MCF 10A (cell line): ENCODE measurements at places on chromosomes 6 and 20.

- DNase-seq, result no peak
Observed at GRCh38 chr6:12973386-12973785, 256.8 kb downstream of the PHACTR1 start.

DNA sequence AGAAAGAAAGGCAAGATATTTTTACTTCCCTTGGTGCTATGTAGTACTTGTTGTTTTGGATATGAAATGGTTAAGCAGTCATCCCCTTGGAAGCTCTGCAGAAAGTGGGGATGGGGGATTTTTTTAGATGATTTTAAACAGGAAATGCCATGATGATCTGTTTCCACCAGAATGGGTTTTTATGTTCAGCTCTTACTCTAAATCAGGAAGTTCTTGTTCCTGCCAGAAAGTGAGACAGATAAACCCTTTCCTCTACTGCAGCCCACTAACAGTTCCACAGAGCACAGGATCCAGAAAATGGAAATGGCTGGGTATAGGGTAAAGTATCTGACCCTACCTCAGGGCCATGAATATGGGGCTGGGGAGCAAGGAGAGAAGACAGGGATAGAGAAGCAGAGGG is 32.1 kb upstream of the PPP1R3G start:
- no peak for DNase-seq

GRCh38 chr20:49349694-49350252 is 71.9 kb upstream of the ZNFX1 start:
- peak; percentile 33 for DNase-seq

DNA sequence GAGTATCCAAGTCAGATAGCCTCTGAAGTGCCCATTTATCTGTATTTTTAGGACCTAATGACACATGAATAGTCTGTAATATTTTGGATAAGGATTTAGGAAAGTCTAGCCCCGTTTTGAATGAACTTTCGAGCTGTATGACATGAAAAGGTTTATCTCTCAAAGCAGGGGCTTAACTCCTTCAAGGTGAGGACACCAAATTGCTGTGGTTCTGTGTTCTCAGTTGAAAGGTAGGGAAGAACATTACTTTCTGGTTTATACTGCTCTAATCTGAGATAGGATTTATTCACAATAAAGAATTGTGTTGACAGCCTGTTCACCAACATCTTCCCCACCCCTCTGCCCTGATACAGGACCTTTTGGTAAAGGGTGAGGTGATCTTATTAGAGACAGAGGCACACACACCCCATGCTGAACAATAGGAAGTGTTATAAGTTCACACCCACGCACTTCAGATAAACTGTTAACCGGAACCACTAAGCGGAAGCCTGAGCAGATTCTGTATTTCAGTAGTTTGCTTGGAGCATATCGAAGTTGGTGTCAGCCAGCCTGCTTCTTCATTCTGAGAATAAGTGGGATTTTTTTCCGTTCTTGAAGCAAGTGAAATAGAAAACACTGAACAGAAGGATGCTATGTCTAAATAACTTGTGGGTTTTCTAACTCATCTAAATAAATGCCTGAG is 223.3 kb downstream of the TMEM242 start:
- DNase-seq, result no peak

DNA sequence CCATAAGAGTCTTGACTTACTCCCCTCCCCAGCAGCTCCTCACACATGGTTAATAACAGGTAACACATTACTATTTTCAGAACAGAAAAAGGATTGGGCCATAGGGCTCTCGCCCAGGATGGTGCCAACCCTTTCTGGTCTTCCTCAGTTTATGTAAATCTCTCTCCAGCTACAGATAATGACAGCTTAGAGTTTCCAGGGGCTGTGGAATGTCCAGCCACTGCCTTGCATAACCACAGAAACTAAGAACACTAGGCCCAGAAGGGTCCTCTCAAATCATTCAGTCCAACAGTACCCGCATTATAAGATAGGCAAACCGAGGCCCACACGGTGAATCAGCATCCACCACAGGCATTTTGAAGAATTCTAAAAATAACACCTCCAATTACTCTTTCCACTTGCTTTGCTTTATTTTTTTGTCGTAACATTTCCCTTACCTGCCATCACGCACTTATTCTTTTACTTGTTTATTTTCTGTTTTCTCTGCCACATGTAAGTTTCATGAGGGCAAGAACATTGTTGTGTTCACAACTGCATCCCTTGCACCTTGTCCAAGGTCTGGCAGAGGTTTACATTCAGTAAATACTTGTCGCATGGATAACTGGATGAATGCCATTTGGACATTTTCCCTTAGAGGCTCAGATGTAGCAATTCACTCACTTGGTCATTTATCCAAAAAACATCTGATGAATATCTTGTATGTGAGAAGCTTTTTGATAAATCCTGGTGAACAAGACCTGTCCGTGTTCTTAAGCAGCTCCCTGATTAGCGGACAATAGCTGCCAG is 6.4 kb upstream of the SDC4 start:
- no peak for DNase-seq

GRCh38 chr20:63837479-63837878 is 6.4 kb upstream of the ZBTB46 start:
- DNase-seq, result no peak

DNA sequence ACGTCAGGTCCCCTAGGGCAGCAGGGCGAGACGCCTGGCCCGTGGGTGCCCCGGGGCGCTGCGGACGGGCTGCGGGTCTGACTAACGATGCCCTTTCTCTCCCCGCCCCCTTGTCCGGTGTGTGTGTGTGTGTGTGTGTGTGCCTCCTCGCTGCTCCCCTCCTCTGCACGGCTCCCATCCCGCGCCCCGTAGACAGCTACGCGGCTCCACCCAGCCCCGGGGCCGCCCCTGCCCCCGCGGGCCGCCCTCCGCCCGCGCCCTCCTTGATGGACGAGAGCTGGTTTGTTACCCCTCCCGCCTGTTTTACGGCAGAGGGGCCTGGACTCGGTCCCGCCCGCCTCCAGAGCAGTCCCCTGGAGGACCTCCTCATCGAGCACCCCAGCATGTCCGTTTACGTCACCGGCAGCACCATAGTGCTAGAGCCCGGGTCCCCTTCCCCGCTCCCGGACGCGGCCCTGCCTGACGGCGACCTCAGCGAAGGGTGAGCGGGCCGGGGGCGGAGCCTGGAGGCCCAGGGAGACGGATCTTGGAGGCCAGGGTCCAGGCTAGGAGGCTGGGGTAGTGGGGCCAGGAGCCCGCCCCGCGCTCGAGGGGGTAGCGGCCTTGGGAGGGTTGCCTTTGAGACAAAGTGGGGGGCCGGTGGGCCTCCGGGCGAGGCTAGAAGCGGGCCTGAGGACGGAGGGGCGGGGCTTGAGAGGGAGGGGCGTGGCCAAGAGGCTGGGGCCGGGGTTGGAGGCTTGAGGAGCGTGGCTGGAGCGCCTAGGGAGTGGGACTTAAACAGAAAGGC is 5.1 kb downstream of the TP53INP2 start:
- DNase-seq, result peak; percentile 75

DNA sequence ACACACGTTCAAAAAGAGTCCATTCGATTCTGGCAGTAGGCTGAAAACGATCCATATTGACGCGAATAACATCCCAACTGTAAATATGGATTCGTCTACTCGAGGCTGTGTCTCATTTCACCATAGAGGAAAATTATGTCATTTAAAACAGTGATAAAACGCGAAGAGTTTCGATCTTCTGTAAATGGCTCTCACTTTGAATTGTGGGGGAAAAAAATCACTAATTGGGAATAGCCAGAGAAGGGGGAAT is 845 bp upstream of the MARCKS start:
- no peak for DNase-seq

- DNase-seq, result no peak
Observed at GRCh38 chr6:124955108-124955856, 7.0 kb upstream of the RNF217 start.

- DNase-seq, result peak; percentile 10
Observed at GRCh38 chr20:45433316-45433715, 17.4 kb downstream of the PIGT start.

DNA sequence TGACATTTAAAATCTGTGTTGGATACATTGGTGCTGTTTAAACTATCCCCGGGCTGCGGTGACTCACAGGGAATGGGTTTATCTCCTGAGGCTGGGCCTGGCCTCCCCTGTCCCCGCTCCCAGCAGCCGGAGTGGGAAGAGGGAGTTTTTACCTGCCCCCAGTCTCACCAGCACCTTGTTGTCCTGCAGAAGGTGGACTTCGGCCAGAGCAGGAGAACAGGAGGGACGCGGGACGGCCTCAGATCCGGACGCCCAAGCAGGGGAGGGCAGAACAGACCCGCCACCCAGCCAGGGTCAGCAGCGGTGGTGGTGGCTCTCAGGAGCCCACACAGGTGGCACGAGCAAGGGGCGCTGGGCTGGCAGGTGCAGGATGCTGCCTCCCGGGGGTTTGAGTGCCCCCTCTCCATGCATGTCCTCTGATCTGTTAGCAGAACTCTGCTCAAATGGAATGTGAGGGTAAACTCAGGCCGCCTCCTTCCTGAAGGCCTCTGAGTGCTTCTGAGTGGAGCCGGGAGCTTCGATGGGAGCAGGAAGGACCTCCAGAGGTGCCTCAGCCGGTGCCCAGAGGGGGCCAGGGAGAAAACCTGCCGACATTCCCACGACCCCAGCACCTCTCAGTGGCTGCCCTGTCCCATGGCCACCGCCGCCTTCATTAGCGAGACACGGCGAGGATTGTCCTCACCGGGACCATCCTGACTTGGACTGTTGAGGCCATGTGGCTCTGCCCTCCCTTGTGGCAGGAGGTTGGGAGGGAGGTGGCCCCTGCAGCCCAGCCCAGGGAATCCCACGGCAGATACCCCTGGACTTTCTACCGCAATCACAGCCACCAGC is 43.4 kb upstream of the MRGBP start:
- no peak for DNase-seq

- DNase-seq, result no peak
Observed at GRCh38 chr20:46230106-46230491, 78.2 kb downstream of the CDH22 start.

DNA sequence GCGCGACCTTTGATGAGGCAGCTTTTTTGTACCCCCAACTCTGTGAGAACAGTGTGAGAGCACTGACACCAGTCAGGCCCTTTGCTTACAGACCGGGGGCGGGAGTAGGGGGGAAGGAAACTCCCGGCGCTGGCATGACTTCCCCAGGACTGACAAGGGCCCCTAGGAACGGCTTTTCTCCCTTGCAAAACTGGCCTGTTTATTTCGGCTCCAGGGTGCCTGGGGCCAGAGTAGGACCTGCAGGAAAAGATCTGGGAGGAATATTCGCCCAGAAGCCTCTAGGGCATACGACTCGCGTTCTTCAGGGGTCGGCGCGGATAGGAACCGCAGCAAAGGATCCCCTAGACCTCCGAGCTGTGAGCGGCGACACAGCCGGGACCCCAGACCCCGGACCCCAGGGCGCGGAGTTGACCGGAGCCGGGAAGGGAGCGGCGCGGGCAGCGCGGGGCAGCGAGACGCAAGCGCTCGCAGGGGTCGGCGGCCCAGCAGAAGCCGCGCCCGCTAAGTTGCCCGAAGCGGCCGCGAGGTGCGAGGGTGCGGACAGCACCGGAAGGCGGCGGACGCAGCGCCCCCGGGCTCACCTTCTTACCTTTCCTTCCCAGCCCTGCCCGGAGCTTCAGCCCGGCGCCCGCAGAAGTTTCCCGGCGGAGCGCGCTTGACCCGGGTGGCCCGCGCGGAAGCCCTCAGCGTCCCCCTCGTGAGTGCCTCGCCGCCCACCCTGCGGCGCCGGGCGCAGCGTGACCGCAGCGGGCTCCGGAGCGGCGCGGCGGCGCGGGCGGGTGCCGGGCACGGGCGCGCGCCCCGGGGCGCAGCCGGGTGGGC is at the start of gene POPDC3:
POPDC3 (minus strand) TSS at position 771 of the 822 bp plus-strand sequence. CDS start 18,105 bp downstream, outside the sequence.
- peak; percentile 56 for DNase-seq

DNA sequence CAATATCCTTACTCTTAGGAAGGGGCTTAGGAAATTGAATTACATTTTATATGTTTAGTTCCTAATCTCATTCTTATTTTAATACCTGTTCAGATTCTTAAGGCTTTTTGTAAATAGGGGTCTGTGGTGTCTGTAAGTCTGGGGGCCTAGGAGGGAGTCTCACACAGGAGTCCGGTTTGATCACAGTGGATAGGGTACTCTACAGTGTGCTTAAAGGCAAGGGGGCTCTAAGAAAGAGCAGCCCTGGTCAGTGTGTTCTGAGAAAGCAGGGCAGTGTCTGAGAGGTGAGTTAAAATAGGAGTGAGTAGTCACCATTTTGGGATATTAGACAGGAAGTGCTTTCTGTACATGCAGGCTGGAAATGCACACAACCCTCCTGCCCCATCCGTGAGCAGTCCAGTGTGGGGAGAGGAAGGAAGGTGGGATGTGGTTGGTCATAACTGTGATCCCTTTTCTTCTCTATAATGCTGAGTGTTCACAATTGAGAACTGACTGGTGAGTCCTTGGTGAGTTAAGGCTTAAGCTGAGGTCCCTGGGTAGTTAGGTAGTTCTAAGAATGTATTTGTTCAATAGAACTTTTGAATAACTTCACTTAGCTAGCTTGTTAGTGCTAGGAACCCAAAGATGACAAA is 50.0 kb downstream of the CDKAL1 start:
- DNase-seq, result no peak

DNA sequence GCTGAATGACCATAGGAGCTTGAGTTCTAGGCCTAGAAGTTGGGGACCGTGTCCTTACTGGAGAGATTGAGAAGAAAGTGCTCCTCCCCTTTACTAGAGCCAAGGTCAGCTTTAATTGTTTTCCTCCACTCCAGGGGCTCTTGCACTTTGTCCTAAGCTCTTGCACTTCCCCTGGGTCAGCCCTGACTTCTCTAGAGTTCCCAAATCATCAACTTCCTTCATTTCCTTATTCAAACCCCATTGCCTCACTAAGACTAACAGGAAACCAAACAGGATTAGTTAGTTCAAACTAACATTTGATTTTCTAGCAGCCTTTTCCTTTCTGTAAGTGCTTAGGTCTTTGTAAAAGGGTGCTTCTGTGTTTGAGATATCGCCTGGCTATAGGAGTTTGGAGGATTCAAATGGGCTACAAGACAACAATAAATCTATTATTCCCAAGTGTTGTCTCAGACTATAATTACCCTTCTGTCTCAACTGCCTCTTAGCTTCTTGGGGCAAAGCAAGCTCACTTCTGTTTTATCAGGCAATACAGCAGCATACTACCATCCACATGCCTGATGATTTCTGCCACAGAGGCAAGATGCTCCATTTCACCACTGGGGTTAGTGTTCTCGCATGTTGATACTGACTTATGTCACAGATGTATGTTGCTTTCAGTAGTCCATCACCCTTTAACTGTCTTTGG is 12.8 kb upstream of the DTNBP1 start:
- no peak for DNase-seq

GRCh38 chr6:25232479-25232878 is 46.7 kb upstream of the CARMIL1 start:
- DNase-seq, result no peak

DNA sequence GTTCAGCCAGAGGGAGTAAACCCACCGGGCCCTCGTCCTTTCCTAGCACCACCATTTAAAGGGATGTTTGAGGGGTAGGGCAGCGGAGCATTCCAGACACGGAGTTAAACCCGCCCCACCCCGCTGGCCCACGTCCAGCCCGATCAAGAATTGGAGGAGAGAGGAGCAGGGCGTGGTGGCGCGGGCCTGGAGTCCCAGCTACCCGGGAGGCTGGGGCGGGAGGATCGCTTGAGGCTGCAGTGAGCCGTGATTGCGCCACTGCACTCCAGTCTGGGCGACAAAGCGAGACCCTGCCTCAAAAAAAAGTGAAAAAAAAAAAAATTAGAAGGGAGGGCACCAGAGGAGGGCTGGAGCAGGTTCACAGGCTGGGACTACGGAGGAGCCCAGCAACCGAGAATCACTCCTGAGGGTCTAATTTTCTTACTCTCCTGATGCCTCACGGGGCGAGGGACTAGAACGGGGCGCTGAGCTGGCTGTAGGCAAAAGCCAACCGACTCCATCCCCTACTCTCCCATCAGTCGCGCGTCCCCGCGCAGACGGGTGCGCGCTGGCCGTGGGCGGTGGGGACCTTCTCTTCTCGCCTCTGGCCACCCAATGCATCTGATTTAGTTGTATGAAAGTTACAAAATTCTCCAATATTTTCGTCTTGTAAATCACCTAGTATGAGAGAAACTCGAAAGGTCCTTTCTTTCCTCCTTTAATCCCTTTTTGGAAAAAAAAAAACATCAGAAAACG is 6.1 kb upstream of the HSPA1B start:
- DNase-seq, result peak; percentile 77
